Immature natural killer cell (primary cell): ENCODE measurements at places on chromosomes 5 and 9. TPM values are rescaled to one million over a fixed set of nuclear protein-coding genes. Genes with fewer than 3 reads are reported as not detected.

PCDHGC3 gene
- polyA plus RNA-seq: 0.77 TPM

AK3 gene
- polyA plus RNA-seq: 41.2 TPM

SMIM33 gene
- not detected for polyA plus RNA-seq

SLC46A2 gene
- polyA plus RNA-seq: 0.13 TPM

MAP1B gene
- 0.30 TPM for polyA plus RNA-seq

PCDHB2 gene
- not detected for polyA plus RNA-seq

DRD1 gene
- not detected for polyA plus RNA-seq

NMRK1 gene
- 38.6 TPM for polyA plus RNA-seq

GRM6 gene
- not detected for polyA plus RNA-seq

CCIN gene
- not detected for polyA plus RNA-seq

F2RL2 gene
- 0.43 TPM for polyA plus RNA-seq

COL5A1 gene
- polyA plus RNA-seq: not detected

PCSK5 gene
- 7.3 TPM for polyA plus RNA-seq

ARSI gene
- not detected for polyA plus RNA-seq

PCDHA12 gene
- polyA plus RNA-seq: not detected

GRXCR2 gene
- polyA plus RNA-seq: not detected

CFAP77 gene
- polyA plus RNA-seq: not detected

COL15A1 gene
- 0.54 TPM for polyA plus RNA-seq

IFNA8 gene
- not detected for polyA plus RNA-seq

UNC5A gene
- not detected for polyA plus RNA-seq

FSD1L gene
- 4.7 TPM for polyA plus RNA-seq

PCDHA11 gene
- not detected for polyA plus RNA-seq

ARL14EPL gene
- polyA plus RNA-seq: not detected

ACOT12 gene
- not detected for polyA plus RNA-seq

PPP1R26 gene
- polyA plus RNA-seq: 0.39 TPM

LCN10 gene
- polyA plus RNA-seq: not detected

ZDHHC11B gene
- not detected for polyA plus RNA-seq

RELL2 gene
- polyA plus RNA-seq: 3.1 TPM

PCDHA5 gene
- polyA plus RNA-seq: not detected

MARCOL gene
- not detected for polyA plus RNA-seq

RLN2 gene
- 1.3 TPM for polyA plus RNA-seq

EGFLAM gene
- not detected for polyA plus RNA-seq

GADD45G gene
- not detected for polyA plus RNA-seq

RASEF gene
- polyA plus RNA-seq: not detected

SLC6A7 gene
- not detected for polyA plus RNA-seq

SLC35D2 gene
- polyA plus RNA-seq: 11.6 TPM

GLDC gene
- polyA plus RNA-seq: 0.35 TPM

TAF1L gene
- not detected for polyA plus RNA-seq

PCDHA7 gene
- polyA plus RNA-seq: not detected

GNA14 gene
- polyA plus RNA-seq: not detected

CCNO gene
- not detected for polyA plus RNA-seq

MYMK gene
- not detected for polyA plus RNA-seq

BHMT2 gene
- not detected for polyA plus RNA-seq

GBGT1 gene
- not detected for polyA plus RNA-seq

FAM169A gene
- 2.2 TPM for polyA plus RNA-seq

EDIL3 gene
- polyA plus RNA-seq: not detected

PCDH1 gene
- 26.7 TPM for polyA plus RNA-seq

ARHGEF39 gene
- polyA plus RNA-seq: 0.92 TPM

SARDH gene
- 0.08 TPM for polyA plus RNA-seq

ZNF366 gene
- not detected for polyA plus RNA-seq

GFI1B gene
- polyA plus RNA-seq: 1.8 TPM

PDCD1LG2 gene
- polyA plus RNA-seq: not detected

NR5A1 gene
- not detected for polyA plus RNA-seq

CDH18 gene
- polyA plus RNA-seq: not detected

RBM22 gene
- polyA plus RNA-seq: 73.3 TPM

BTNL8 gene
- polyA plus RNA-seq: not detected
